Pancreas (tissue), 10 donors: ENCODE measurements at places on chromosomes 16 and 17.

- no peak for DNase-seq
Measured at GRCh38 chr16:70573451-70574121, 50.0 kb downstream of the SF3B3 start.

DNA sequence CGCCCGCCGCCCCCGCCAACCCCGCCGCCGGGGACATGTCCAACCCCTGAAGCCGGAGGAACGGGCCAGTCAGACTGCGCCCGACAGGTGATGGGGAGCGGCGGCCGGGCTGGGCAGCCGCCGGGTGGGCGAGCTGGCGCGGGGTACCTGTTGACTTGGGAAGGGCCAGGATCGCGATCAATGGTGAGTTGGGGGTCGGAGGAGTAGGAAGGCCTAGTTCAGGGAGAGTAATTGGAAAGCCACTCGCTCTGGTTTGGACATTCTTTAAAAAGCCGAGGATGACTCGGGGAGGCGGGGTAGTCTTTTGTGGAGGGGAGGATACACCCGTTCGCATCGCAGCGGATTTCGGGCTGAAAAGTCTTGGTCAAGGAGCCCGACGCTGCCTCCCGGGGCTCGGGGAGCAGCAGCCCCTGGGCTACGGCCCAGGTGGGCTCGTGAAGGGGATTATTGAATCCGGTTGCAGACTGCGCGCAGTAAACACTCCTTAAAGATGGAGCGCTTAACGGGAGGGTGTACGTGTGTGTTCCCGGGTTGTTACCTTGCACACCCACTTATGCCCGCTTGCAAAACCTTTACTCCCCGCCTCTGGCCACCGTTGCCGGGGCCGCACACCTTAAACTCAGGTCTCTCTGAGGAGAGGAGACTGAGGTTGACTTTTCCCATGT lies 123.8 kb downstream of the GOSR1 start:
- peak; percentile 24 for DNase-seq

DNA sequence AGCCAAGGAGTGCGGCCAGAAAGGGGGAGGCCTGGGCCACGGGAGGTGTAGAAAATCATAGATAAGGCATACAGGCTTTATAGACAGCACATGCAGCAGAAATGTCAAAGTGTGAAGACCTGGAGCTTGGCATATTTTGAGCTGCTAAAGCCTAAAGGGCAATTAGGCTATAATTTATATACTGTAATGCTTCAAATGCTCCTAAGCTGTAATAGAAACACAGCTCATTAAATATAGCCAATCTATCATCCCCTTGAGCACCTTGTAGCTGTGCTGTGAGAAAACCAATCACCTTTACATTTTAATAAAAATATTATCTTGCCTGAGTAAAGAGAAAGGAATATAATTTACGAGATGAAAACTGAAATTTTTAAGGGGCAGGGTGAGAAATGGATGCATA lies 97.9 kb upstream of the NOG start:
- DNase-seq, result no peak

DNA sequence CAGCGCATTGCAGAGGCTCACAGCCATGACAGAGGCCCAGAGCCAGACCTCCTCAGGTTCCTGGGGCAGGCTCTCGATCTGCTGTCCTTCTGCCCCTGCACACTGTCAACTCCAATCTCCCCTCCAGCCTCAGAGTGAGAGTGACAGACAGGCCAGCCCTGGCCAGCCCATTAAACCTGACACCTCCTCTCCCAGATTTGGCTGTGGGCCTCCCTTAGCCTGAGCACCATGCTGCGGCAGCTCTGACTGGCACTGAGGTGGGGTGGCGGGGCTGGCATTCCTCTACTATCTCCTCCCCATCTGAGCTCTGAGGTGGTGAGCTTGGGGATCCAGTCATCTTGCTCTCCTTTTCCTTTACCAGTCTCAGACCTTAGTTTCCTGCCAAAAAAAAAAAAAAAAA lies 15.5 kb upstream of the C1QL1 start:
- DNase-seq, result no peak

DNA sequence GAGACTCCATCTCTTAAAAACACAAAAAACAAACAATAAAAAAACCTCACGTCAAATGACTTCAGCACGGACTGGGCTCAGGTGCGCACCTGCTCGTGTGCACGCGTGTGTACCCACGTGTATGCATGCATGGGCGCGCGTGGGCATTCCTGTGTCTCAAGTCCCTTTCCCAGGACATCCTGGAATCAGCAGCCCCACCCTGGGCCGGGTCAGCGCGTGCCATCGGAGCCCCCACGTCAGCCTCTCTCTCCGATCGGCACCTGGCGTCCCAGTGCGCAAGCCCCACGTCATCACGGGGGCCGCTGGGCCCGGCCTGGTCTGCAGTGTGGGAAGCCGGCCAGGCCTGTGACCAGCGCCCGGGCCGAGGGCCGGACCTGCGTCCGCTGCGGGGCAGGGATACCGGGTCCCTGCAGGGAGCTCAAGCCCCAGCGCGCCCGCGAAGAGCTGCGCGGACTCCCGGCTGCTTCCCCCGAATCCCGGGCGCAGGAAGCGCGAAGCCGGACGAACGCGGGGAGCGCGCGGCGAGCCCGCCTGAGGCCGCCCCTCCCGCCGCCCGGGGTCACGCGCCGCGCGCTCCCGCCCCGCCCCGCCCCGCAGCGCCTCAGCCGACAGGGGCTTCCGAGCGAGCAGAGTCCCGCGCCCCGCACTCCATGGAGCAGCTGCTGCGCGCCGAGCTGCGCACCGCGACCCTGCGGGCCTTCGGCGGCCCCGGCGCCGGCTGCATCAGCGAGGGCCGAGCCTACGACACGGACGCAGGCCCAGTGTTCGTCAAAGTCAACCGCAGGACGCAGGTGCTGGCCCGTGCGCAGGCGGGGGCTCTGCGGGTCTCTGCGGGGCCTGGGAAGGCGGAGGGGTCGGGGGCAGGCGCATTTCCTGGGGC lies at the start of gene FN3K:
FN3K (plus strand) TSS at position 629 of the 880 bp plus-strand sequence; CDS start at position 651, 22 bp downstream.
- peak; percentile 48 for DNase-seq

DNA sequence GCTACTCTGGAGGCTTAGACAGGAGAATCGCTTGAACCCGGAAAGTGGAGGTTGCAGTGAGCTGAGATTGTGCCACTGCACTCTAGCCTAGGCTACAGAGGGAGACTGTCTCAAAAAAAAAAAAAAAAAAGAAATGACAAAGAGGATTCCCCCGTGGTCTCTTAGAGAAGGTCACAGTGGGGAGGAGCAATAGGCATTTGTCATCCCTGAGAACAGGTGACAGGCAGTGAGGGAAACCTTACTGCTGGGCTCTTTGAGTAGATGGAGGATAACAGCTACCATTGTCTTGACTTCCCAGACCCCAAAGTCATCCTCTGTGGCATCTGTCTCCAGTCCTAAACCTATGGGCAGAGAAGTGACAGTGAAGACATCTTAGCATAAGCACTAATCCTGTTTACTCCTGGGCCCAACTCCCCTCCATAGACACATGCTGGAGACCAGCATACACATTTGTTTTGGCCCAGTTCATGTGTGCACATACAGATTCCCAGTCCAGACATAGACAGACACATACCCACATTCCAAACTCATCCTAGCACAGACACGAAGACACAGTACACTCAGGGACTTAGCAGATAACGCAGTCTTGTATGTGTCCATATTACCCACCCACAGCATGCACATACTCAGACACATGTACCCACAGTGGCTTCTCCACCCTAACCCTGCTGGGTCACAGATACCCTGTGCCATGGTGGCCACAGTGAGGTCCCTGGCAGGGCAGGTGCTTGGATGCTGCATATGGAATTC lies 2.7 kb downstream of the ESRP2 start:
- DNase-seq, result no peak

DNA sequence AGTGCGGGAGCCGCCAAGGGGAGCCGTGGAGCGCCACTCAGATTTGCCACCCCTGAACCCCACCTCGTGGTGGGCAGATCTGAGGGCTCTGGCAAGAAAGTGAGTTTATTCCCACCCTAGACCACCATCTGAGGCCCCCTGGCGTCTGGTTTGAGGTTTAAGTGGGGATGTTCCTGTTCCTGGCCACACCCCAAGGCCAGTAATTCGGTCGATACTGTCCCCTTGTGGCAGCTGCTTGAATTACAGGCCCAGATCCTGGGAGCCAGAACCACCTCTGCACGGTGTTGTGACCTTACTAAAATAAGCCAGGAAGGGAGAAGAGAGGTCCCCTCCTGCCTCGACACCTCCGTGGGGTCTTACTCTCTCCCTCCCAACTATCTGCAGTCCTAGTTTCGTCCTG lies 3.3 kb upstream of the LAT start:
- no peak for DNase-seq
